Vagina (tissue), 2 donors: ENCODE measurements at places on chromosomes 4 and X.

DNA sequence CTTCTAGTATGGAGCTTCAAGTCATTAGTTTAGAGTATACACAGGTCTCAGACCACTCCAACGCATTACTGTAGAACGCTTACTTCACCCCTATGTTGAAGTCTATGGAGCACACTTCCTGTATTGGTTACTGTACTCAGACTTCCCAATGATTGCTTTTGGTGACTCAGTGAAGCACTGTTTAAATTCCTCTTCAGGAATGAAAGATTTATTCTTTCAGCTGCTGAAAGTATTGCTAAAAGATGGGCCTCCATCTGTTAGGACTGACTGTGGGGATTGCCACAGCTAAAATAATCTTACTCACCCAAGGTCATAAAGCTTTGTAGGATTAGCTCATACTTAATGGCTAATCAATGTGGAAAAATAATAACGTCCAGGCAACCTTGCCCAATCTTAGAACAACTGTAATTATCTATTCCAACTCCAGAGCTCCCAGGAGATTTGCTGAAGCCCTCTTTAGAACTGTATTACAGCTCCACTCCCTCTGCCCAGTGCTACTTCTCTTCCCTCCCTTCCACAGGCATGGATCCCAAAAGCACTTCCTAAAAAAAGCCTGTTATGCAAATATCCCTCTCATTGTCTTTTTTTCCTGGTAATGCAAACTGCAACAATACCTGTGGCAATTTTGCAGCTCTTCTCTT lies 281.9 kb upstream of the HS3ST1 start:
- DNase-seq = no peak

- DNase-seq = no peak
Measured at GRCh38 chr4:20403290-20403689, 151.6 kb downstream of the SLIT2 start.

- DNase-seq = no peak
Measured at GRCh38 chr4:21948347-21949072, at the start of gene KCNIP4. Gene KCNIP4, minus strand, starts transcription at chr4:21948772.

- no peak for DNase-seq
Measured at GRCh38 chrX:118740276-118740889, 13.0 kb downstream of the IL13RA1 start.

GRCh38 chr4:13396161-13396560 lies 88.0 kb downstream of the RAB28 start:
- DNase-seq = no peak

- DNase-seq = no peak
Measured at GRCh38 chr4:149708513-149709130, 107.0 kb downstream of the IQCM start.

- no peak for DNase-seq
Measured at GRCh38 chrX:54891573-54891972, 29.1 kb upstream of the TRO start.
